HFFc6 (cell line): ENCODE measurements at places on chromosomes 1 and 21. TPM values are rescaled to one million over a fixed set of nuclear protein-coding genes. Genes with fewer than 3 reads are reported as not detected.

GRCh38 chr1:211198111-211198510 lies 61.1 kb upstream of the RCOR3 start:
- peaks cover 25% of the 10 kb centered on the region for H3K4me1 ChIP-seq
- peak overlapping the region; percentile 45; the same call in 1 of the 2 replicates for H3K27ac ChIP-seq
- H3K4me3 ChIP-seq = peak overlapping the region; percentile 53; the same call in 1 of the 2 replicates
- peaks cover 4% of the 10 kb centered on the region for H3K27me3 ChIP-seq

DNA sequence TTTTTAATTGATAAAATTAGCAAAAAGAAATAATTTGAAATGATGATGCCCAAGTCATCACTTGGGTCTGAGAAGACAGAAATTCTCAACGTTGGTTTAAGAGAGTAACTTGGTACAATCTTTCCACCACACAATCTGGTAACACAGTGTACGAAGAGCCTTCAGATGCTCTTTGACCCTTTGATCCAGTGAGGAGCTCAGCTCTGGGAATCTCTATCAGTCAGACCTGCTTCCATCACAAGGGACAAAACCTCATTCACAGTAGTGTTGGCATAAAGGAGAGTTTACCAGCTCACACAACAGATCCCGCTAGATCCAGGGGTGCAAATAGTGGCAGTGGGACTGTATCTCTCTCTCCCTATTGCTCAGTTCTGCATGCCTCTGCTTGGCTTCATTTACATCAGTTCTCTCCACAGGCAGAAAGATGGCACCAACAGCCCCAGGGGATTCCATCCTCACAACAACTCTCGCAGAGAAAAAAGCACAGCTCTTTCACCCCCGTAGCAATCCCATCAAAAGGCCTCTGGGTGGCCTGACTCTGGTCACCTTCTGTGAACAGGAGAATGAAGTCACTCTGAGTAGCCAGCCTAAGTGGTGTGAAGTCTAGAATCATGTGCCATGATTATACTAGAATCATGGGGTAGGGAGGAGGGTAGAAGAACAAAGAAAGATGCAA lies 119.7 kb downstream of the ZNF281 start:
- no peak overlapping the region for H3K27ac ChIP-seq
- H3K27me3 ChIP-seq = no peaks in the 10 kb centered on the region
- no peak overlapping the region for H3K4me3 ChIP-seq
- H3K4me1 ChIP-seq = peaks cover 32% of the 10 kb centered on the region

- no peak overlapping the region for H3K4me3 ChIP-seq
- H3K4me1 ChIP-seq = peaks cover 51% of the 10 kb centered on the region
- H3K27ac ChIP-seq = no peak overlapping the region
- no peaks in the 10 kb centered on the region for H3K36me3 ChIP-seq
- no peaks in the 10 kb centered on the region; the same call in 1 of the 2 replicates for H3K27me3 ChIP-seq
These were observed 11.4 kb downstream of the SOX13 start for GRCh38 chr1:204084247-204084772.

KRTAP21-2 gene
- total RNA-seq = not detected in 3 replicates

SH3BGR gene
- 2.4 and 2.6 TPM in 2 replicates for total RNA-seq
